ENCODE measurements at places on chromosomes 7 and 10.

DNA sequence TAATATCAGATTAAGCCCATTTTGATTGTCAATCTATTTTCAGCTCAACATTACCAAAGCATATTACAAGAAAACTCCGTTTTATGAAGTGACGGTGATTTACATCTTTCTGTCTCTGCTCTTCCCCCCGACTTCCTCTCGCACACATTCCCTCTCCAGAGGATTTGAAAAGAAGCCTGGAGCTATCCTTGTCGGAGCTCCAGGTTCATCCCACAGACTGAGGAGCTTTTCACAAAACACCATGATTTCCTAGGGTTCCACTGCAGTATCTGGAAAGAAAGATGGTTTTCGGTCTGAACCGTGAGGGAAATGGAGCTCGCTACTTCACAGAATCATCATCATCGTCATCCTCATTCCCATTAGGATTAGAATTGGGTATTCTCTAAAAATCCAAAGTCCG is 655.5 kb upstream of the MGMT start:
- DNase-seq = no peak

DNA sequence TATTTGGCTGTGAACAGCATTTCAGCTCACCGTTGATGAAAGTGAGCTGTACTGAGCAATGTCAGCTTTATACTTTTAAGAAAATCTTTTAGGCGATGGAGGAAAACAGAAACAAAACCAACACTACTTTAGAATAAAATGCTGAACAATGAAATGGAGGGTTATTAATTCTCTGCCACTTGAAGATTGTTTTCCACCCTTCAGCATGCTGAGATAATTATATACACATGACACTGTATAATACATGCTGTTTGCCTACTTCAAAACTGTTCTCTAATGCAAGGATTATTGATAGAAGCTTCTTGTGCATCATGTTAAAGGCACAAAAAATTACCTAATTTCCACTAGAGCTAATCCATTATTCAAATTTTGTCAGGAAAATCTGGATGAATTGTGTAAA is 66.8 kb downstream of the CACNA2D1 start:
- no peak for DNase-seq

GRCh38 chr10:1475771-1476454 is 261.4 kb downstream of the ADARB2 start:
- no peak for DNase-seq

DNA sequence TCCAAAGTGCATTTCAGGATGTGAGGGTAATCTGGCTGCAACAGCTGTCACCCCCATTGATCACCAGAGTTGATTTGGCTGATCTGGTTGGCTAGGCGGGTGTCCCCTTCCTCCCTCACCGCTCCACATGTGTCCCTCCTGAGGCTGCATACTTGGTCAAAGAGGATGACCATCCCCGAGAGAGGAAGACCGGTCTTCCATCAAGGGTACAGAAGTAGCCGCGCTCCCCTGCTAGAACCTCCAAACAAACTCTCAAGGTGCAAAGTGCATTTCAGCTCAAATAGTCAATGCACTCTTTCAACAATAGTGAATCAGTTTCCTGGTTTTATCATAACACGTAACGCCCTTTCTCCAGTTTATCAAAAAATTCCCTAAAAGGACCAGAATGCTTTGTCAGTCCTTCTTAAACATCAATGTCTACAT is 44.6 kb downstream of the CARD11 start:
- no peak for DNase-seq

- DNase-seq = no peak
Observed at GRCh38 chr10:122290334-122290733, 19.2 kb downstream of the BTBD16 start.

DNA sequence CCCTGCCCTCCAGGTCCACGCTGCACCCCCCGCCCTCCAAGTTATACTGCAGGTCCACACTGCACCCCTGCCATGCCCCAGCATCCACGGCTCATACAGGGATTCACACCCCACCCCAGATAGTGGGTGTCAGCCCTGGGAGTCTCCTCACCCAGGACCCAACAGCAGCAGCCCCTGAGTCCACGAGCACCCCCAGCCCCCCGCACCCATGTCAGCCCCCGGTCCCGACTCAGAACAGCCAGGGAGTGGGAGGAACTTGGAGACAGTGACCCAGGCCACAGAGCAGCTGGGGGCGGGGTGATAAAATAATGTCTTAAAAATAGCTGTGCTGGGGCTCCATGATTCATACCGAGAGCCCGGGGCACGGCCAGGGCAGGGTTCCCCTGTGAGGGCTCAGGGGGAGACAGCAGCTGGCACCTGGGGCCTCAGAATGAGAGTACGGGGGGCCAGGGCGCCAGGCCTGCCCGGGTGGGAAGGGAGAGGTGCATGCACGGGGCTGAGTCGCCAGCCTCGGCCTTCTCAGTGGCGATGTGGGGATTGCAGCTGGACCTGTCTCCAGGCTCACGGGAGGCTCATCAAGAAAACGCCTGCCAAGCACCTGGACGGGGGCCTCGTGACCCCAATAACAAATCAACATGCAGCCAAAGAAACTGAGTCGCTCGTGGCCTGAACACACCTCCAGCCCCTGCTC is 29.8 kb downstream of the ADAP1 start:
- DNase-seq = peak; percentile 47

DNA sequence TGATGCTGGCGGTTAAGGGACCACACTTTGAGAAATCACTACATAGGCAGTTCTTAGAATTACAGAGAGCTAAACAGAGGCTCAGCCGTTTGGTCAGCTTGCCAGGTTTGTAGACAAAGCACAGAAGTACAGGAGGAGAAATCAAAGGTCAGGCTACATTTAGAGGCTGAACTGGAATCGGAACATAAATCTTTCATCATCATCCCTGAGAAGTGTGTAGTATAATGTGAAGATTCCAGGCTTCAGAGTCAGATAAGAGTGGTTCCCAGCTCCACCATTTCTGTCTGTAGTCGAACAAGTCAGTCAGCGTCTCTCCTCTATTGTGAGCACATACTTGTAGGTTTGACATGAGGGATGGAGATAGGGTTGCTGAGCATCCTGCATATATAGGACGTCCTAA is 18.9 kb downstream of the CDK1 start:
- no peak for DNase-seq

GRCh38 chr10:69268761-69269416 is 9.4 kb upstream of the HK1 start:
- no peak for DNase-seq

GRCh38 chr10:78974617-78975317 is 94.0 kb upstream of the ZMIZ1 start:
- DNase-seq = peak; percentile 74

GRCh38 chr10:98533746-98534445 is 87.2 kb upstream of the HPS1 start:
- no peak for DNase-seq

GRCh38 chr10:28569506-28570159 is 36.7 kb downstream of the WAC start:
- no peak for DNase-seq

DNA sequence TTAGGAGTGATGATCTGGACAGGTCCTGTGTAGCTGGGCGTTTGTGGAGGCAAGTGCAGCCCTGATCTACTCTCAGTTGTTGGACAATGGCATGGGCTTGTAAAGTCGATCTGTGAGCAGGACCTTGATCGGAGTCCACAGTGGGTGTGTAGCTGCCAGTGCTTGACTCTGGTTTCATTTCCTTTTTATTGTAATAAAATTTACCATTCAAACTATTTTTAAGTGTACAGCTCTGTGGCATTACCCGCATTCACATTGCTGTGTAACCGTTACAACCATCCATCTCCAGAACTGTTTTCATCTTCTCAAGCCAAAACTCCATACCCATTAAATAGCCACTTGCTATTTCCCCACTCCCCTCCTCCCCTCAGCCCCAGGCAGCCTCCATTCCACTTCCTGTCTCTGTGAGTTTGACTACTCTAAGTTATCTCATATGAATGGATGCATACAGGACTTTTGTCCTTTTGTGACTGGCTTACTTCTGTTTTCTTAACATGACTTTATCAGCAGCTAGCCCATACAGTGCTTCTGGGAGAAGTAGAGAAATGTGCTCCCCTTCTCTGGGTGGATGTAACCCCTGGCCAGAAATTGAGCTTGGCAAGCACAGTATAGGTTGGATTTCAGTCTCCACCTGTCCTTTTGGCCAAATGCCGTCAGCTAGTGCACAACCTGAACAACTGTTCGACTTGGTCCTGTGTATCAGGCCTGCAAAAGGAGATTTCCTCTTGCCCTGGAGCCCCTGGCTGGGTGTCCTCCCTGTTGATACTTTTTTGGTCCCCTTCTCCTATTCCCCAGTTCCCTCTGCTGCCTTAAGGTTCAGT is 180.0 kb downstream of the LRMDA start:
- DNase-seq = no peak

DNA sequence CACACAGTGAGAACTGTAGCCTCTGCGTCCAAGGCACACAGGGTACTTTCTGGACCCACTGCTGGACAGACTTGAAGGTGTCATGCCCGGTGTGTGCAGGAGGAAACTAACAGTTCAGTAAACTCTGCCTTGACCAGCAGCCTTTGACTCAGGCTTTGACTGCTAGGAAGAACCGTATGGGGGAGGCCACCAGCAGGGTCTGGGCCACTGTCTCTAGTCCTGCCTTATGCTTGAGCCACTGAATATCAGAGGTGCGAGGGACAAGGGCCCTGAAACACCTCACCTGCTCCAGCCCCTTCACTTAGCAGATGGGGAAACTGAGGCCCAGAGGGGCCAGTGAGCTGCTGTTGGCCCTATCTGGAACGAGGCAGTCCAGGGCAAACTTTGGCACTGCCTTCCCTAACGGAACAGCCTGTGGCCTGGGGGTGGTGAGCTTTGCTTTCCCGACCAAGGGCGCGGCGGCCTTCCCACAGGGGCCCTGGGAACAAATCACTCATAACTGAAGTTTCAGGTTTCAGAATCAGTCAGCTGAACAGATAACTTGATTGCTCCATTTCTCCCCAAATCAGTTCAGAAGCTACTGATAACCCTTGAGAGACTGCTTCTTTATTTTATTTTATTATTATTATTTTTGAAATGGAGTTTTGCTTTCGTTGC is 130.0 kb downstream of the FAM53B start:
- DNase-seq = no peak

- DNase-seq = no peak
Observed at GRCh38 chr10:3525832-3526449, 259.1 kb downstream of the KLF6 start.

DNA sequence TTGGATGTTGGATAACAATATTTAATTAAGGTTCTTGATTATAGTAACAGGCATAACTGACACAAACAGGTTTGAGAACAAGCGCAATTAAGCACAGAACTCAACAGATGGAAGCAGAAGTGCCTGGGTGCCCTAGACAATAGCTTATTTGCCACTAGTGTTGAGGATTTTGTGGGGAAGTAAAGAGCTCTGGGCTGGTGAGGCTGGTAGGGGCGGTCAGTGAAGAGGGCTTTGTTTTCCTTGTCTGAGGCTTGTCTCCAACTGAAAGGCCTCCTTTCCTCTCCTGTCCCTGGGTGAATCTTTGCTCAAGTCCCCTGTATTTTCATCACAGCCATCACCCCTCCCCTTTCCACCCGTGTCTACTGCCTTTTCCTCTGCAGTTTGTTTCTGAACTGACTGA is 104.6 kb downstream of the KAT6B start:
- DNase-seq = no peak

DNA sequence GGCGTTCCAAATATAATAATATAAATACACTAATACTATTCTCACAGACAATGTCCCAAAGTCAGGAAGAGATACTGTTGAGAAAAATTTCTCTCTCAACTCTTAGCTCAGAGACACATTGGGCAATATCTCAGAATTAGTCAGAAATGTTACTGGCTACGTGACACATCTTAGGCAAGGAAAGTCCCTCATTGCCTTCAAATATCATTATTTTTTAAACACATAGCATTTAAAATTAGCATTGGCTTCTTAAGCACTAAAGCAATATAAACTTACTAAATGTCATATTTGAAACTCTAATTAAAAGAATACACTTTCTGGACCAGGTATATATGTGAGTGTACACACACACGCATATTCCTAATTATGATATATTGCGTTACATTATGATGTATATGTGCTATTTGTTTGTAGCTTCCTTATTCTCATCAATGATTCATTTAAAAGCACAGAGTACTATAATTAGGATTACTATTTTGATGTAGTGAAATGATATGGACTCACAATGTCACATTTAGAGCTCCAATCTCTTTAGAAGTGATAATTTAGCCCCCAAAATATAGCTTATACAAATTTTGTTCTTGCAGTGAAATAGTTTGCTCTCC is 255.8 kb downstream of the TWIST1 start:
- DNase-seq = no peak

GRCh38 chr10:63093227-63093626 is 39.9 kb upstream of the NRBF2 start:
- no peak for DNase-seq

GRCh38 chr10:70682920-70683600 is 10.8 kb downstream of the ADAMTS14 start:
- no peak for DNase-seq

GRCh38 chr7:25731068-25731845 is 420.7 kb upstream of the NFE2L3 start:
- no peak for DNase-seq

Measured in HL-60 (cell line).